Urothelium cell line (cell line): ENCODE measurements at places on chromosomes 16 and 17.

GRCh38 chr17:11900041-11900476 is 97.2 kb downstream of the ZNF18 start:
- no peak for DNase-seq

DNA sequence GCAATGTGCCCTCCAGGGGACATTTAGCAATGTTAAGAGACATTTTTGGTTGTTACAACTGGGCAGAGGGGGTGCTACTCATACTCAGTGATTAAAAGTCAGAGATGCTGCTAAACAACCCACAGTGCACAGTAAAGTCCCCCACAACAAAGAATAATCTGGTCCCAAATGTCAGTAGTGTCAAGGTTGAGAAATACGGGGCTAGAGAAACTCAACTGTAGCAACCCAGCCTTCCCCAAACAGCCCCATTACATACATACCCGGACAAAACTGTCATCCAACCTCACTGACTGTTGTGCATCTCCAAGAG is 20.4 kb downstream of the DNAJC7 start:
- no peak for DNase-seq

DNA sequence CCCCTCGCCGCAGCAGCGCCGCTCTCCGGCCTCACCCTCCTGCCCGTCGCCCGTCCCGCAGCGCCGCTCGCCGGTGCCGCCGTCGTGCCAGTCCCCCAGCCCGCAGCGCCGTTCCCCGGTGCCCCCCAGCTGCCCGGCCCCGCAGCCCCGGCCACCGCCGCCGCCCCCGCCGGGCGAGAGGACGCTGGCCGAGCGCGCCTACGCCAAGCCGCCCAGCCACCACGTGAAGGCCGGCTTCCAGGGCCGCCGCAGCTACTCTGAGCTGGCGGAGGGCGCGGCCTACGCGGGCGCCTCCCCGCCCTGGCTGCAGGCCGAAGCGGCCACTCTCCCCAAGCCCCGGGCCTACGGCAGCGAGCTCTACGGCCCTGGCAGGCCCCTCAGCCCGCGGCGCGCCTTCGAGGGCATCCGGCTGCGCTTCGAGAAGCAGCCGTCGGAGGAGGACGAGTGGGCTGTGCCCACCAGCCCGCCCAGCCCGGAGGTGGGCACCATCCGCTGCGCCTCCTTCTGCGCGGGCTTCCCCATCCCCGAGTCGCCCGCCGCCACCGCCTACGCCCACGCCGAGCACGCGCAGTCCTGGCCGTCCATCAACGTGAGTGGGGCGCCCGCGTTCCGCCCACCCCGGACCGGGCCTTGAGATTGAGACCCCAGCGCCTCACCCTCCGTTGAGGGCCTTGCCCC is 15.0 kb downstream of the TBKBP1 start:
- DNase-seq, result no peak

DNA sequence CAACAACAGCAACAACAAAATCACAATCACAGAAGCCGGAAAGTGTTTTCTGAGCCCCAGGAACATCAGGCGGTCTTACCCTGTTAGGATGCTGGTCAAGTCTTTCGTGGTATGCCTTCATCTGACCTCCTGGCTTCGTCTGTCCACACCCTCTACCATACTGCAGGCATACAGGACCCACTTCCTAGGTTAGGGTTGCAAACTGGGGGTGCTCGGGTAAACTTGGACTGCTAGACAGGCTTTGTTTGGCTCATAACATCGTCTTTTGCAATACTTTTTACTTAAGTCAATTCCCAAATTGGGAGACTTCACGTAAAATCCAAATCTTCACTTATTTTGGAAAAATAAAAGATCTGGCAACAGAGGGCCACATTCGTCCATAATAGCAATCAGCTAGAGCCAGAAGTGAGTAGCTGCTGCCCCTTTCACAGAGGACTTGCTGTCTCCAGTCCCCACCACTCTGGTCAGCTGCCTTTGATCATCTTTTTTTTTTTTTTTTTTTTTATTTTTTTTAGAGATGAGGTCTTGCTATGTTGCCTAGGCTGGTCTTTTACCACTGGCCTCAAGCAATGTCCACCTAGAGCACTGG is 30.0 kb downstream of the CHD9 start:
- no peak for DNase-seq

GRCh38 chr16:28863929-28864793 is 518 bp downstream of the SH2B1 start:
- no peak for DNase-seq

GRCh38 chr16:17367036-17367435 is 103.7 kb downstream of the XYLT1 start:
- DNase-seq, result no peak

DNA sequence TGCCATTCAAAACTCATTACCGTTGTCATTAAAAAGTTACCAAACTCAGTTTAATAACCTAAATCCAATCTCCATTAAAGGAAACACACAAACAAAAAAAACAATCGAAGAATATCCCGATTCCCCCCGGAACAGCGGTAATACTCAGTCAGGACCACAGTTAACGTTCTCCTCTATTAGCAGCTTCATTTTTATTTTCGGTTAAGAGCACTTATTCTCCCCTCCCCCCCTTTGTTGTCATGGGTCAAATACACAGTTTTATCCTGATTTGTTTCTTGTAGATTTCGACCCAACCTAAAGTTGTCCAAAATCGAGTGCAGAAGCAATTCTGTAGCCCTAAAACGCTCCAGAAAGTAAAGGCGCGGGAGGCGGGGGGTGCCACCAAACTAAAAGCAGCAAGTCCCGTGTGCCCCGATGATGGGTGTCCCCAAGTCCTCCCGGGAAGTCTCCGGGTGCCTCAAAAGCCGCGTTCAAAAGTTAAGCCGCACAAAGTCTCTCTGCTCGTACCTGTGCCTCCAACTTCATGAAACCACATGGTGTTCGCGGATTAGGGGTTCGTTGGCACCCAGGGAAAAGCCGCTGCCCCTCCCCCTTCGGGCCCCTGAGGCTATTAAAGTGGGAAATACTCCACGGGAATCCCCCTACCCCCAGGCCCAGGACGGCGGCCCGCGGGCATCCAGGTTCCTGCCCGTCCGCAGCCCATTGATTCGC is 996 bp downstream of the SUMO2 start:
- no peak for DNase-seq

DNA sequence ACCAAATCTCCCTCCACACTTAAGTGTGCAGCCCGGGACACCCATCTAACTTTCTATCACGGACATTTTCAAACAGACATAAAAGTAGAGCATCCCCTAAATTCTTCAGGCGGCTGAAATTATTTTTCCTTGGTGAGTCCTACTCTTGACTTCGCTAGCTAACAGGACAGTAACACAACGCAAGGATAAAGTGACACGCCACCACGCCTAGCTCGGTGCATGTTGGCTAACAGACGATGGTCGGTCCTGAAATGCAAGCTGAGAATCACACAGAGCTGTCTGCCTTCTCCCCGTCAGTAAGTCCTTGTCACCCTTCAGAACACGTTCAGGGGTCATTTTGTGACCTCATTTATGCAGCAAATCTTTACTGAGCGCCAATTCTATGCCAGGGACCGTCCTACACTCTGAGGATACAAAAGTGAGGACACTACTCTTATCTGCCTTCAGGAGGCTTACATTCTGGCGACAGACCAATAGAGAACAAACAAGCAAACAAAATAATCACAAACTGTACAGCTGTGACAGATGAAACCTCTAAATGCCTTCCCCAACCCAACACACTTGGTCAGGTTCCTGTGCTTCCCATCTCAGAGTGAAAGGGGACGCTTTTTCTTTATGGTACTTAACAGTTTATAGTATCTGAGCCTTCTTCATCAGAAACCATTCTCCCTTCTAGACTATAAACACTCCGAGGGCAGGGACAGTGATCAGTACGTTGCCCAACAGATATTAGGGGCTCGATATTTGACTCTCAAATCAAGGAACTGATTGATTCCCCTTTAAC is 1.3 kb downstream of the NTAN1 start:
- DNase-seq, result no peak

DNA sequence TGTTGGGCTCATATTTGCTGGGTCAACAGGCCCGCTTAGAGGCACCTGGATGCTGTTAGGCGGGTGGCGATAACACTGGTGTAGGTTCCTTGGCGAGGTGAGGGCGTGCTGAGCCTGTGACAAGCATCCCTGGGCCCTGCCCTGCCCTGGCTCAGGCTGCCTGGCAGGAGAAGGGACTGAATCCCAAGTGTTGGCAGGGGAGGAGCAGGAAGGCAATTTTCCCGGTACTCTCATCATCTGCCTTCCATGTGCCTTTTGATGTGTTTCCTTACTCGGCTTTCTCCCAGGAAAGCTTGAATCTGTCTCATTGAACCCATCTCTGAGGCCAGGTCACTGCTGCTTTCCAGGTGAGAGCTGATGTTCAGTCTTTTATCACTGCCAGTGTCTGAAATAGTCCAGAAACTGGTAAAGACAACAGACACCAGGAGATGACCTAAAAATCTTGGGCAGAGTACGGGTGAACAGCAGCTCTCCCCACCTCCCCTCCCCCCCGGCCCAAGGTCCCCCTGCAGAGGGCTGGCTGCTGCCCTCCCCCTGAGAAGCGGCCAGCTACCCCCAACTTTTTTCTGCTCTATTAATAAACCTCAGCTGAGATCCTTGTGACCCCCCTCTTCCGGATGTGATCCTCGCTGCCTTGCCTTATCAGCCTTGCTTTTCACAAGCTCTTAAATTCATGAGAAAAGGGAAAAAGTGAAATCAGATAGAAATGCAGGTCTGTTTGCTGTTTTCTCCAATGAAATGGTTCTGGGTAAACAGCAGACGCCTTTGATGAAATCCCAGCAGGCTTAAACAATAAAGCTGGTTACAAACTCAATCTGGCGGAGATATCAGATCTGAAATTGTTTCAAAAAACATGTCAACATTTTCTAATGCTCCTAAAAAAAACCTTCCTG is 29.0 kb downstream of the RTN4RL1 start:
- no peak for DNase-seq

- DNase-seq, result no peak
Observed at GRCh38 chr17:79939755-79940458, 95.8 kb downstream of the TBC1D16 start.

DNA sequence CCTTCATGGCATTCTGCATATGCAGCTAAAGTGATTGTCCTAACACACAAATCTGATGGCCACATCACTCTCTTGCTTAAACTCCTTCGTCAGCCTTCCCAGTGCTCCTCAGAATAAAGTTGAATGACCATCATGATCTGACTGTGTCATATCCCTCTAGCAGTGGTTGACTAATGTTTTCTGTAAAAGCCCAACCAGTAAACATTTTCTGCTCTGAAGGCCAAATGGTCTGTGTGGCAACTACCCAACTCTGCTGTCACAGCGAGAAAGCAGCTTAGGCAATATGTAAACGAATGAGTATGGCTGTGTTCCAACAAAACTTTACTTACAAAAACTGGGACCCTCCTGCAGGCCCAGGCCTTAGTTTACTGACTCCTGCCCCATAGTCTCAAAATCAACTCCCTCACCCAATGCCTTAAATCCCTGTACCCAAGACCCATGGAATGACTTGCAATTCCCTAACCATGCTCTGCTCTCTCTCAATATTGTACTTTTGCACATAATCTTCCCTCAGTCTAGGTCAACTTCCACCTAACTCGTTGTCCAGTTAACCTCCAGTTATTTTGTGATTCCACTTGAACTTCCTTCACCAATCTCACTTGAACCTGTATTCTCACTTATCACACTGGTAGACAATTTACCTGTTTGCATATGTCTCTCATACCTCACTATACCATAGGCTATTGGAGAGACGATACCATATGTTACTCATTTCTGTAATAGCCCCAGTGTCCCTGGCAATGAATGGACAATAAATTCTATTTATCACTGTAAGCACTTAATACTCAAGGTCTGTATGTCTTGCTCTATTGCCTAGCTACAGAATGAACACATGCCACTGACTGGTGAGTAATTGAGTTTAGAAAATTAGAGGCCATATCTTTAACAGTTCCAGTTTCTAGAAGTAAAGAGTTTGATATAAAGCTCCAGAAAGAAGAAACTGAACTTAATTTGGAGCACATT is 29.1 kb downstream of the TMEM100 start:
- no peak for DNase-seq
